Stimulated activated naive CD4-positive, alpha-beta T cell treated with Interleukin-2 at 50 U/mL for 16 hours (primary cell): ENCODE measurements at places on chromosomes 3 and 15.
A peak's percentile ranks its signal among the peaks of the same experiment; 100 is the strongest.

- no peak for DNase-seq
Observed at GRCh38 chr15:88342666-88343065, 86.1 kb upstream of the NTRK3 start.

GRCh38 chr3:52777959-52778805 is 783 bp downstream of the ITIH1 start:
- DNase-seq = no peak

- no peak for DNase-seq
Observed at GRCh38 chr3:32888739-32889138, 62.7 kb upstream of the CCR4 start.

GRCh38 chr3:23826382-23827064 is 20.8 kb downstream of the UBE2E1 start:
- no peak for DNase-seq

- DNase-seq = no peak
Observed at GRCh38 chr3:63354160-63354559, 76.1 kb downstream of the SYNPR start.

GRCh38 chr3:179088306-179088705 is 16.7 kb upstream of the ZMAT3 start:
- no peak for DNase-seq

DNA sequence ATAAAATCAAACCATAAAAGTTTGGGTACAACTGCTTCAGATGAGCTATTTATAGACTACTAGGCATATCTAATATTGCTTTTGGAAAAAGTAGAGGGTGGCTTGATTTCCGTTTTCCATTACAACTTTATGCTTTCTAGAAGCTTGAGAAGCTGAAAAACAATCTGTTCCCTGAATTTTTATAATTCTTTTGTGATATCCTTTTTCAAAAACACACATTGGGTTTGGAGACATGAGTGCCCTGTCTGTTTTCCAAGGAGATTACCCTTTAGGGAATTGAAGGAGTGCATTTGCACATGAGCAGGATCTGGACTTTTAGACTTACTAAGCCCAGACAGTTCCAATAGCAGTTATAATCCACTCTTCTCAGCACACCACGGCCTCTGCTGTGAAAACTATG is 49.5 kb upstream of the FILIP1L start:
- no peak for DNase-seq

GRCh38 chr3:138474163-138474562 is 39.7 kb downstream of the ESYT3 start:
- no peak for DNase-seq

GRCh38 chr3:170644711-170645110 is 58.8 kb upstream of the SLC7A14 start:
- no peak for DNase-seq

GRCh38 chr3:108381529-108382140 is 85.3 kb downstream of the HHLA2 start:
- DNase-seq = no peak

- DNase-seq = no peak
Observed at GRCh38 chr3:170815936-170816335, 54.1 kb downstream of the RPL22L1 start.

- no peak for DNase-seq
Observed at GRCh38 chr3:185328324-185329004, 34.5 kb upstream of the MAP3K13 start.

DNA sequence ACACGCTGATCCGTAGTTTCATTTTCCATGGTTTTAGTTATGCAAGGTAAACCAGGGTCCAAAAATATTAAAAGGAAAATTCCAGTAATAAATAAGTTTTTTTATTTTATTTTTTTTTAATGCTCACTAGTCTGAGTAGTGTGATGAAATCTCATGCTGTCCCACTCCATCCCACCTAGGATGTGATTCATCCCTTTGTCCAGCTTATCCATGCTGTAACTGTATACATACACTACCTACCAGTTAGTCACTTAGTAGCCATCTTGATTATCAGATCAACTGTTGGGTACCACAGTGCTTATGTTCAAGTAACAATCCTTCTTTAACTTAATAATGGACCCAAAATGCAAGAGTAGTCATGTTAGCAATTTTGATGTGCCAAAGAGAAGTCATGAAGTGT is 75.2 kb downstream of the ESYT3 start:
- DNase-seq = no peak

GRCh38 chr3:28972921-28973320 is 307.9 kb upstream of the RBMS3 start:
- DNase-seq = no peak

GRCh38 chr15:84872009-84872910 is 12.2 kb upstream of the SLC28A1 start:
- DNase-seq = no peak

GRCh38 chr3:133377396-133377795 is 22.5 kb upstream of the BFSP2 start:
- DNase-seq = no peak

DNA sequence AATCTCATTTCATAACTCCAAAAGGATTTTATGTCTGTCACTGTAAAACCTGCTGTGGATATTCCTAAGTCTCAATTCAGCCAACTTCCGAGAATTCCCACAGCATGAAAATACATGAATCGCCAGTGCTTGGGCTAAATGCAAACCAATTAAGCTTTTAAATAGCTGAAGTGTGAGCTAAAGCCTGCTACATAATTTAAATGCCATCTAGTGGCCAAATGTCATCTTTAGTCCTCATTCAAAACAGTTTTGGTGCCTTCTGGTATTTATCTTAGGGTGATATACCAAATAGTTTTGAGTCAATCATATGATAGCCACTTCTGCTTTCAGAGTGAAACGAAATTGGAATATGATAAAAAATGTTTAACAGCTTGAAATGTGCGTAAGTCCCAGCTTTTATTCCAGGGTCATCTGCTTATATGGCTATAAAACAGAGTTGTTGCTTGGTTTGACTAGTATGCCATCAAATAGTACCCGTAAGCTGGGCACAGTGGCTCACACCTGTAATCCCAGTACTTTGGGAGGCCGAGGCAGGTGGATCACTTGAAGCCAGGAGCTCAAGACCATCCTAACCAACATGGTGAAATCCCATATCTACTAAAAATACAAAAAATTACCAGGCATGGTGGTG is 41.8 kb upstream of the CCNL1 start:
- DNase-seq = no peak

- no peak for DNase-seq
Observed at GRCh38 chr15:69980341-69981059, 117.2 kb downstream of the TLE3 start.

- no peak for DNase-seq
Observed at GRCh38 chr3:155983834-155984474, 113.5 kb downstream of the GMPS start.

DNA sequence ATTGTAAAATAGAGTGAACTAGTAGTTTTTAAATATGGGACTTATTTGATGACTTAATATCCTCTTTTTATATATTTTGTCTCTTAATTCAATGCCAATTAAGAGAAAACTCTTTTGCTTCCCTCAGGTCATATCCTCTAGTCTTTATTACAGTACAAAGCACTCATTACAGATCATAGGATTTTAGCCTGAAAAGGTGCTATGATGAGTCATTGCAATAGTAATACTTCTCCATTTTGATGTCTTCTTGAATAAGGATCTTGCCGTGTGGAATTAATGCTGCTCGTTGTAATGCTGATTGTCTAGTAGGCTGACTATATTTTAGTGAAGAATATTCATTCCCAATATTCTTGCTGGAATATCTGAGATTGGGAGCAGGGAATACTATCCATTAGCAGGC is 612.2 kb upstream of the GOLIM4 start:
- no peak for DNase-seq

DNA sequence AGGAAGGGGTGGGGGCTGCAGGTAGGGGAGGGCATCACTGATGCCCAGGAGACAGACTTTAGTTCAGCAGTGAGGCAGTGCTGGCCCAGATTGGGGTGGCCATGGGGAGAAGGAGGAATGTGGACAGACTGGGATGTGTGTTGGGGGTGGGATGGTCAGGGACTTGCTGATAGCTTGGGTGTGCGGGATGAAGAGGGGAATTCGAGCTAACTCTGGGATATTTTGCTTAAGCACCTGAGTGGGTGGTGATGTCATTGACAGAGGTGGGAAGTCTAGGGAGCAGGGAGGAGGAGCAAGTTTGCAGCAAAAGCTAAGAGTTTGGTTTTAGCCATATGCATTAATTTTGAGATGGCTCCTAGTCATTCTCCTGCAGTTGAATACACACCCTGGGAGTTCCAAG is 207.5 kb downstream of the RPLP1 start:
- DNase-seq = no peak

DNA sequence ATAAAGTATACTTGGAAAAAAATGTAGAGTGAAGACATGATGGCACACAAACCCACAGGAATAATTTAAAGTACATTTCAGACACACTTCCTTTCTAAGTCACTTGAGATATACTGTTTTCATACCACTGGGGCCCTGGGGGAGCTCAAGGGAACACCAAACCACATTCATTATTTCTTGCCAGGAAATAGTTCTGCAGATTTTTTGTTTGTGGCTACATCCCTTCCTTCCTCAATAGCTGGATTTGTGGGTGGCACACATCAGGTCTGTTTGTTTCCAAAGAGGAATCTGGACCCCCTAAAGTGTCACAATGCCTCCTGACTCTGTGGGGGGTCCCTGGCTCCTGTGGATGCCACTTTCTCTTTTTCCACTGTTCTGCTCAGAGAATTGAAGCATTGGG is 153.5 kb upstream of the COL8A1 start:
- no peak for DNase-seq

DNA sequence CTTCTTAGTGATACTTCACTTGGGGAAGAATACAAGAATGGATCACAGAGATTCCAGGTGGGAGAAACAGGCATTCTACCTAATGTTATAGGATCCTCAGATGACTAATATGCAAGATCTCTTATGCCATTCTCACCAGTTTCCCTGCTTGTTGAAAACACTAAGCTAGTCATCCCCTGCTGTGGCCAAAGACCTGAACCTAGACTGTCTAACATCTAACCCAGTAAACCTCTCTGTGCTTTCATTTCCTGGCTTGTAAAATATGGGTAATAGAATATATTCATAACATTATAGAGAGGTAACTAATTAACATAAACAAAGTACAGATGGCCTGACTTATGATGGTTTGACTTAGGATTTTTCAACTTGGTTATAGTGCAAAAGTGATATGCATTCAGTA is 776.3 kb downstream of the TUSC7 start:
- DNase-seq = no peak

DNA sequence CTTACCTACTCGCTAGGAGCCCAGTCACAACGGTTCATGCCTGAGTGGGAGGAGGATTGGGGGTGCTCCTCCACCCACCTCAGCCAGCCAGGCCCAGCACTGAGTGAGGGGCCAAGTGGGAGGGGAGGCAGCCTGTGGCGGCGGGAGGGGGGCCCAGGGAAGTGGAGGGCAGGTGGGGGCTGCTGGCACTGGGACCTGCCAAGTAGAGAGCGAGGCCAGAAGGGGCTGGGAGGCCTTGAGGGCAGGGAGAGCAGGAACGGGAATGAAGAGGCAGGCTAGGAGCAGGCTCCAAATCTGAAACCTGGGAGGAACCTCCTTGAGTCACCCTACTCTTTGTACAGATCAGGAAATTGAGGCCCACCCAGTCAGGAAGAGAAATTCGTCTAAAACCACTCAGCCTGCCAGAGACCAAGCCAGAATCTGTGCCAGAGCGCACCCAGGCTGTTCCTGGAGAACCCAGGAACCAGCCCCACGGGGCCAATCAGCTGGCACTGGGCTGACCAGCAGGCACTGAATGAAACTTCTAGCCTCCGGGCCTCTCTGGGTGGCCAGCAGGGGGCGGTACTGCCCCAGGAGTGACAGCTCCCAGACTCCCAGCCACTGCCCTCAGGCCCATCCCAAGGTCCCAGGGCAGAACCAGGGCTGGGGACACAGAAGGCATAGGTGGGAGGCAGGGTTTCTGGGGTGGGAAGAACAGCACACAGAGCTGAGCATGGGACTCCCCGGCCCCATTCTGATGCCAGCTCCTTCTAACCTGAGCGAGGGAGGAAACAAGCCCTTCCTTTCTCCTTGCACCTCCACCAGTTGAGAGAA is 14.8 kb upstream of the CYP11A1 start:
- DNase-seq = peak; percentile 64

- DNase-seq = no peak
Observed at GRCh38 chr15:65384505-65384894, 6.7 kb upstream of the IGDCC3 start.

DNA sequence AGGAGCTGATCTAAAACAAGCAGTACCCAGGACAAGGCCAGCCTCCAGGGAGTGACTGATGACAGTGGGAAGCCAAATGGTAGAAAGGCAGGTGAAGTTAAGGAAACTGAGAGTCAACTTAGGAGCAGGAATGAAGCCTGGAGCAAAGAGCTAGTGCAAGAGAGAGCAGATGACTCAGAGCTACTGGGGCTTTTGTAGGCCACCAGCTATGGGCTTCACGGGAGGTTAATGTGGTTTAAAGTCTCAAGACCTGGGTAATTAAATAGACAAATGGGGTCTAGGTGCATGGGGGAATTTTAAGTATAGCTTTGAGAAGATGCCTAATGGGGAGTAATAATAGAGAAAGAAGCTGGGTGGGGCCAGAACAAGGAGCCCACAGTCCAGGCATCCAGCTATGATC is 3.1 kb downstream of the CD86 start:
- DNase-seq = no peak

GRCh38 chr3:187952849-187953248 is 201.1 kb upstream of the LPP start:
- no peak for DNase-seq

GRCh38 chr3:61008998-61009380 is 242.3 kb downstream of the FHIT start:
- no peak for DNase-seq

GRCh38 chr3:152557302-152557999 is 277.5 kb upstream of the P2RY1 start:
- DNase-seq = no peak

DNA sequence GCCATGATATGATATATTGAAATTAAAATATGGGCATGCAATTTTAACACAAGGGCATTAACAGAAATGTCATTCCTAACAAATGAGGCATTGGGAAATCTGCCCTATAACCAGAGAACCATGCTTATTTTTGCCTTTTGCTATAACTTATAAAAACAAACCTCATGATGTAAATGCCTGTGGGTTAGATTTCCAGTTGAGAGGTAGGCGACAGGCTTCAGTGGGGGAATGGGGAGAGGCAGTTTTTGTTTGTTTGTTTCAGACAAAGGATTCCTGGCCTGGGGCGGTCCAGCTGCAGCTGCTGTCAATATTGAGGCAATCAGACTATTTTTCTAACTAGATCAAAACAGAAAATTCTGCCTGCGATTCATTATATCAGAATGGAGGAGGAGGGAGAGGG is 490.4 kb upstream of the CFAP20DC start:
- no peak for DNase-seq

DNA sequence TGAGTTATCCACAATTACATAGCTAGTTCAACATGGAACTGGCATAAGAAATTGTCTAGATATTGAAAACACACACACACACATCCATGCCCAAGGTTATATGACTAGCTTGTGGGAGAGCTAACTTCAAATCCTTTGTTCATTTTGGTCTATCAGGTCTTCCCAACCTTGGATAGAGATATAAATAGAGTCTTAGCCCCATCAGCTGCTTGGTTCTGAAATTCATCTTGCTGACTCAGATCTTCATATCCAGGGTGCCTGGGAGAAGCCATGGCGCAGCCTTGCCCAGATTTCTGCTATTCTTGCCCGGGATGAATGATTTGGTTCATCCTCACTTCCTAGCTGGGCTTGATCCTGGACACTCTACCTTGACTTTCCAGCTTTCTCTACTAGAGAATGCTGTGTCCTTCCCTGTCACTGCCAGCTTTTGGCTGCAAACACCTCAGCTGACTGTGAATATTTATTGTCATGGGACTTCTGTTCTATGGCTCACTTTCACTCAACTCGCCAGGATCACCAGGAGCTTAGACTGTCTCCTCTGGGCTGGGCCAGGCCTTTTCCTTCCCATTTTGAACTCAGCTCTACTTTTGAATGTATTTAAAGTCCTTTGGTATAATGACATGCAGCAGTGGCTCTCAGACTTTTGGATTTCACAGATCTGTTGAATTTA is 324.4 kb downstream of the AGBL1 start:
- no peak for DNase-seq
